ENCODE measurements at places on chromosomes 2 and 18.

- no peak for DNase-seq
These were observed 6.0 kb downstream of the GAREM2 start for GRCh38 chr2:26178746-26179436.

DNA sequence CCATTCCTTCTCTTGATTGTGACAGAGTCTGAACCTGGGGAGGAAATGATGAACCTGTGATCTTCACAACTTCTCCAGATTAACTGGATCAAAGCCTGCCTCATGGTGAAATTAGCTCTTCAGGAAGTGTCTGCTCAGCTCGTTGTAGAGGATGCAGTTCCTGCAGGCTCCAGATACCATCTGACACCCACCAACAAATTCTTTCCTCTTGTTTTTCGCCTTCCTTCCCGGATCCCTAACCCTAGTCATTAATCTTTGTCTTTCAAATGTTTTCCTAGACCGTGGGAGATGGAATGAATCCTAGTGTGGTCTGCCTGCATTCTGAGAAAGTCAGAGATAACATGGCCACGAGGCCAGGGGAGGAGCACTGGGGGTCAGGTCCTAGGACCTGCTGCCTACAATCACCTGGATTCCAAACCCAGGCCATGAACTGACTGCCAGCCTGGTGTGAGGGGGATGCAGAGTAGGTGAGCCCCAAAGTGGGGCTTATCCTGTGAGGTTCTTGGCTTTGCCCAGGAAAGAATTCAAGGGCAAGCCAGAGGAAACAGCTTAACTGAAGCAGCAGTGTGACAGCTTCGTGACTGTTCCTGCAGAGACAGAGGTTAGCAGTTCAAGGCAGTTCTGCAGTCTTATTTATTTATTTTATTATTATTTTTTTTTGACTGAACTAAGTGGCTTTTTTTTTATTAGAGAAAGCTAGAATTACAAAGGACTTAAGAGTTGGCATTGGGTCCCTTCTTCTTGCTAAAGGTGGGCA lies 67.8 kb downstream of the DIPK1C start:
- no peak for DNase-seq

- no peak for DNase-seq
These were observed 65.3 kb upstream of the DNER start for GRCh38 chr2:229779650-229780049.

DNA sequence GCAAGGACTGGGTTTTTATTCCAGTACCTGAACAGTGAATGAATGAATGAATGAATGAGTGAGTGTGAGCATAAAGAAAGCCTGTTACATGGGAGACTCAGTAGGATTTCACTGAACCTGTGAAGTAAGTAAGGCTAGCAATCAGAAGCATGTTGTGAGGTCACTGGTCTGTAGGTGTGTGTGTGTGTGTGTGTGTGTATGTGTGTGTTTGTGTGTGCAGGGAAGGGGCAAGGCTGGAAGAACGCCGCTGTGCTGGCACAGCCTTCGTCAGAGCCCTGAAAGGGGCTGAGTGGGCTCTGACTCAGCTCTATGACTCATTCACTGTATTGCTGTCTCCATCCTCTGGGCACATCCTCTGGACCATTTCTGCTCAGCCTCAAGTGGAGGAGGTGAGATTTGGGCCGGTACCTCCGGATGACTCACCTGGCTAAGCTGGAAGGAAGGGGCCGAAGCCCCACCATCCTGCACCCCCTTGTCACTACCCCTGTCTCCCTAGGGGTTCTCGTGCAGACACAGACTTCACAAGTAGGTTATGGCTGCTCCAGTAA lies 51.4 kb upstream of the MRPL33 start:
- no peak for DNase-seq

DNA sequence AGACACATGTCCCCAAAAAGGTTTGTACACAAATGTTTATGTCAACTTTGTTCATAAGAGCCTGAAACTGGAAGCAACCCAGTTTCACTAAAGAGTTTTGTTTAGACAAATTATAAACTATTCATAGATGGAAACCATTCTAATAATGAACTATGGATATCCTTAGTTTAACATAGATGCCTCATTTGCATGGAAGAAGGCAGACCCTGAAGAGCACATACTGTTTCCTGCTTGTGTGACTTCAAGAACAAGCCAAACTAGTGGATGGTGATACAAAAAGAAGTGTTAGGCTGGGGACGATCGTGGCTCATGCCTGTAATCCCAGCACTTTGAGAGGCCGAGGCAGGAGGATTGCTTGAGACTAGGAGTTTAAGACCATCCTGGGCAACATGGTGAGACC lies 48.1 kb downstream of the ACOXL start:
- DNase-seq = no peak

- DNase-seq = no peak
These were observed 61.6 kb downstream of the DNMT3A start for GRCh38 chr2:25280051-25280687.

DNA sequence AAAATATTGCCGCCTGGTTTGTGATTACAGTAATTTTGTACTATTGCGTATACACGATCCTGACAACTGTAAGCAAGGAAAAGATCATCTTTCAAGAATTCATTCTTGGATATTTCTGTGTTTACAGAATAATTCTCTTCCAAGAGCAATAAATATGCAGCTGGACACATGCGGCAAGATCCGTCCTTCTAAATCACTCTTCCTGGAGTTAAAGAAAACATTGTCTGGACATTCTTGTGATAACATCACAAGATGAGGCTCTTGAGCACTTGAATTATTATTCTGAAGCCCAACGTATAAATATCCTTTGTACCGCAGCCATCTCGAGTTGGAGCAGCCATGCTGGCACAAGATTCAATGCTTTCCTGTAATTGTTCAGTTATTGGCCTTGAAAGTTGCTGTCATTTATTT lies 9.9 kb downstream of the FHL2 start:
- no peak for DNase-seq

DNA sequence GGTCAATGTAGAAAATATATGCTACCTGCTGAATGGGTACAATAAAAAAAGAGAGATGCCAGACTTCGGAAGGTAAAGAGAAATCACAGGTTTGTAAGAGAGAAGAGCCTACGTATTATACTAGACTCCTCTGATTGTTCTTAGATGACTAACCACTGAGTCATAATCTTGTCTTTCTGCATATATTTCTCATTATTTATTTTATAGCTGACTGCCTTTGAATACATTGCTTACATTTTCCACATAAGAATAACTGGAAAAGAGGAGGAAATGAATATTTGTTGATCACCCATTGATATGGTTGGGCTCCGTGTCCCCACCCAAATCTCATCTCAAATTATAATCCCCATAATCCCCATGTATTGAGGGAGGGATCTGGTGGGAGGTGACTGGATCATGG lies 90.3 kb upstream of the RAB27B start:
- no peak for DNase-seq

DNA sequence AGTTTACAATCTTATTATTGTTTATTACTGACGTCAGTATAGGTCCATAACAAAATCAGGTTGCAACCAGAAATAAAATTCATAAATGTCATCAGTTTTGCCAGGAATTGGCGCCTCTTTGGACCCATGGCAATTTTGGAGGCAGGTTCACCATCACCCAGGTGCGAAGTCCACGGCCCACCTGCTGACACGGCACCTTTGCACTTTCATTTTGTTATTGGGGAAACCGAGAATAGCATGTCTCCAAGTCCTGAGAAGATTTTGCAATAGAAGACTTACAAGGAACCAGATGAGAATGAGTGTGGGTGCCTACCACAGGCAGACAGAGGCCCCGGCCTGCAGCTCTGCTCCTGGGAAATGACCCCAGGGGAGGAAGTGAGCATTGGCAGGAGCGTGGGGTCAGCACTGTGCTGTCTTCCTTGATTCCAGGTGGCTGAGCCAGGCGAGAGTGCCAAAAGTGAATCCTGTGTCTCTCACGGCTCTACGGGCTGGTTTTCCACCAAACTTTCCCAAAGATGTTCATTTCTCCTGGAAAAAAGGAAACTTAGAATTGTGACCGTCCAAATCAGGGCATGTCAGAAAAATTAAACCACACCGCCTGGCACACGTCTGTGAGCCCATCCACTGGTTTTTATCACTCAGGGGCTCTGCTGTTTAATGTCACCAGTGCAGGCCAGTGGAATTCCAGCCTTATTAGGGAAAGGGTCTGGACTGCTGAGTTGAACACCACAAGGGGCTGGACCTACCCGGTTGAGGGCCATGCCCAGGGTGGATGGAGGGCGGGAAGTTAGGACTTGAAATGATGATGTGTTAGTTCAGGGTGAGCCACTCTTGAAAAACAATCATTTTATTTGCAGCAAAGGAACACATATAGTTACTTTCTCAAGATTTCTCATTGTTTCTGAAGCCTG lies 96.5 kb downstream of the PTGR3 start:
- DNase-seq = no peak

DNA sequence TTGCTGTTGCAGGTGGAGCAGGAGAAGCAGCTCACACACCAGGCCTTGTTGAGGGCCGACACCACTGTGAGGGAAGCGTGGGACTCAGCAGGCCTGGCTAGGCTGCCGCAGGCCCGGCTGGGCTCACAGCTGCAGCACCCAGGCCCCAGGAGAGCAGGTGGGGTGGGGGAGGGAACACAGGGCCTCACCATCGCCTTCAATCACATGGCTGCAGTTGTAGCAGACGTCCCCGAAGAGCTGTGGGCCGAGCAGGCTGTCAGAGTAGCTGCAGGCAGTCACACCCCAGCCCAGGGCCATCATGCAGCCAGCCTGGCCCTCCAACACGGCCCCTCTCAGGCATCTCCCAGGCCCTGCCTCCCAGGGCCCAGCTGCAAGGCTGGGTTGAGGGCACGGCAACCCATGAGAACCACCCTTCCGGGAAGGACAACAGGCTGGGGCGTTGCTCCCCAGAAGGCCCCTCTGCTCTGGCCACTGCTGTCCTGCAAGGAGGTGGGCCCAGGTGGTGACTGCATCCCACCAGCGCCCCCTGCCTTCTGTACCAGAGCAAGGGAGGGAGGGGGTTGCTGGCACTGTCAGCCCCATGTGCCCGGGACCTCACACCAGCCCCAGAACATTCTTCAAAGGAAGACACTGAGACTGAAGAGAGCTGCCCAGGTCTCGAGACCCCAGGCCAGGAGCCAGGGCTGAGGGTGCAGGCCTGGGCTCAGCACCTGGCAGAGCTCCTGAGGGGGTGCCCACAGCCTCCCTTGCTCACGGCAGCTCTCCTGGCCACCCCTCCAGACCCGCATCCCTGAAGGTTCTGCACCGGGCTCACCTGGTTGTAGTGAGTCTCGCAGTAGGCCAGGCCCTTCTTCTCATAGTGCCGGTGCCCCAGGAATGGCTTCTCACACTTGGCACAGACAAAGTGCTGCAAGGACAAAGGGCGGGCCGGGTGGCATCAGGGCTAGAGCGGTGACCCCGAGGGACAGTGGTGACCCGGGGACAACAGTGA lies 5.6 kb upstream of the GPR17 start:
- DNase-seq = no peak

DNA sequence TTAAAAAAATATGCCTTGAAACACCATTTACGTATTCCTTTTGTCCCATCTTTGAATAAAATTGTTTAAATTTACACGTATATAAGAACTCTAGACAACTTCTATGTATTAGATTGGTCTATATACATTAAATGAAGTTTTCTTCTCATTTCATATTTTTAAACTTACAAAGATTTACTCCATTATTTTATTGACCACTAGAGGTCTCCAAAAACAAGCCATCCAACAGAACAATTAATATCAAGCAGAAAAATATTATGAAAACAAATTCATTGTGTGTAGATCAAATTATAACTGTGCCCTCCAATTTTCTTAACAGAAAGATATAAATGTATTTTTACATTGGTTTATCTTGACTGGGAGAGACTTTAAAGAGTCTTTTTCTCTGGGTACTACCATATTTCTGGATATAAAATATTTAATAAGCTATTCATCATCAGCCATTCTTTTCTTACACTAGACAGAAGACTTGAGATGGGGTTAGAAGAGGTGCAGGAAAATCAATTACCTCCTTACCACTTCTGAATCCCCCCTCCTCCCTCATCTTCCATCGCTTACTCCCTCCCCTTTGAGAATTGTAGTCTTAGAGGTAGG lies 66.5 kb downstream of the DPP4 start:
- peak; percentile 55 for DNase-seq

DNA sequence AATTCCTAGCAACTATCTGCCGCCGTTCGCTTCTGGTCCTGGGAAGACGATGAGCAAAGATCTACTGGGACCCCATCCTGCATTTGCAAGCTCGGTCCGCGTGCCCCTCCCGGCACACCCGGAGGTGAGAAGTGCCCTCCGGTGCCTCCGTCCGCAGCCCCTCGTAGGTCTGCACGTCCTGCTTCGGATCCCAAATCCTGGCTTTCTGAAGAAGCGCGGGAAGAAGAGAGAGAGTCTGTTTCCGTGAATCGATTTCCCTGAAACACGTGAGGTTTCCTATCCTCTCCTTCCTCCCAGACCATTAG lies 5.0 kb upstream of the OSR1 start:
- DNase-seq = no peak

GRCh38 chr2:32166115-32166574 lies 481 bp downstream of the SLC30A6 start:
- no peak for DNase-seq
